ENCODE measurements at places on chromosomes 3 and 15. TPM values are rescaled to one million over a fixed set of nuclear protein-coding genes. Genes with fewer than 3 reads are reported as not detected.

DNAH12 gene
- polyA plus RNA-seq, result not detected

GRCh38 chr3:15387735-15388134 is 39.6 kb downstream of the METTL6 start:
- no peak overlapping the region for H3K4me3 ChIP-seq
- DNase-seq, result no peak
- H3K27ac ChIP-seq, result no peak overlapping the region
- H3K36me3 ChIP-seq, result no peaks in the 10 kb centered on the region

DNA sequence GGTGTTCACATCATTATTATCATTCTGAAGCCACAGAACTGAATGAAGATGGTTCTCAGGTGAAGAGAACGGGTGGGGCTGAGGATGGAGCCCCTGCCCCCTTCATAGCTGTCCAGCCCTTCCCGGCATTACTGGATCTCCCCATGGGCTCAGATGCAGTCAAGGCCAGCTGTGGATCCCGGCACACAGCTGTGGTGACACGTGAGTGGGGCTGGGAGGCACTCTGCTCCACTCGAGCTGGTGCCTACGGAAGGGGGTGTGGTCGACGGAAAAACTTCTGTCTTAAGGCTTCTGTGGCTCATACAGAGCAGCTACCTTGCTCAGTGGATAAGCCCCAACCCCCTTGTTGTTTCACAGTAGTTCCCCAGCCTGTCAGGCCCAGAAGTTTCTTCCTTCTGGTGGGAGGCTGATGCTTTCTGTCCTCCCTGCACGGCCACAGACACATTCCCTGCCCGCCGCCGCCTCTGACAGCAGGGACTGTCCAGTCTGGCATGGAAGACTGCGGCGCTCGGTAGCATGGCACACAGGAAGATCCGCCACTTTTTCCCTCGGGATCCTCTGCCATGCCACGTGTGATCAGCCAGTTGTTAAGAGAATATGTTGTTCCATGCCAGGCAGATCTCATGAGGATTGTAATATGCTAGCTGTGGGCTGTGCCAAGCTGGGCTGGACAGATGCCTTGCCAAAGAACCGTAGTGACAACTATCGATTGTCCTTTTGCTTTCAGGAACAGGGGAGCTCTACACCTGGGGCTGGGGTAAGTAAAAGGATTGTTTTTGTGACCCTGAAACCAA is 5.8 kb downstream of the RCCD1 start:
- H3K36me3 ChIP-seq, result peaks cover 76% of the 10 kb centered on the region
- no peak overlapping the region for H3K27ac ChIP-seq
- no peak overlapping the region for H3K4me3 ChIP-seq
- no peaks in the 10 kb centered on the region for H3K27me3 ChIP-seq

GPR27 gene
- polyA plus RNA-seq, result not detected

DNA sequence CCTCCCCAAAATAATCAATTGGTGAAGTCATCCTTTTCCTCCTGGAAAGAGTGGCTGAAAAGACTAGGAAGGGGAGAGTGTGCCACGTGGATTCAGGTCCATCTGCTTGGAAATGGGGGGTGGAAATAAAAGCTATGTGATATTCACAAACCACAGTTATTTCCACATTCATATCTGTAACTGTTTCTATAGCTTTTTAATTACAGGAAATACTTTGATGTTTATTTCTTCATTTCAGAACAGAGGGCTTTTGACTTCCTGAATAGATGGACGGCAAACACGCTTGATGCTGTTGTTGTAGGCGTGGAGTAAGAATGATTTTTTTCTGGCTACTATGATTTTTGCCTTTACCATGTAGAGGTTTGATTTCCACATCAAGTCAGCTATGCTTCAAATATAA is 10.1 kb downstream of the AADACL2 start:
- no peak overlapping the region for H3K27ac ChIP-seq
- H3K27me3 ChIP-seq, result no peaks in the 10 kb centered on the region
- H3K36me3 ChIP-seq, result no peaks in the 10 kb centered on the region
- no peak overlapping the region for H3K4me3 ChIP-seq
- DNase-seq, result no peak

KBTBD8 gene
- 4.4 TPM for polyA plus RNA-seq

All from K562 (cell line).